Ammon's horn (tissue), 1 donor: ENCODE measurements at places on chromosomes 5 and 9.

DNA sequence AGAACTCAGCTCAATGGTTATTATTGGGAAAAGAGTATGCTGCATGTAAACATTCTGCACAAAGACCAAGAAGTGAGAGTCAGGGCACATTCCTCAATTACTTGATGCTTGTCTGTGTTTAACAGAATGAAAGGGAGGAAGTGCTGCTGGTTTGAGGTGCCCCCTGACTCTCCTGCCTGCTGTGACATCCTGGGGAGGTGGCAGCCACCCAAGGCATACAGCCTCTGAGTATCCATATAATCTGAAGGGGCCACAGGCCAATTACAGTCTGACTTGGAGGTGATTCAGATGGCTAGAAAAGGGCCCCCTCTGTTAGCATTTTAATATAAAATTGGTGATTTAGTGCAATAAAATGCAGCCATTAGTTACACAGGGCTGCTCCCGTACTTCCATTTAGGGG is 313.8 kb downstream of the ASTN2 start:
- no peak for DNase-seq

DNA sequence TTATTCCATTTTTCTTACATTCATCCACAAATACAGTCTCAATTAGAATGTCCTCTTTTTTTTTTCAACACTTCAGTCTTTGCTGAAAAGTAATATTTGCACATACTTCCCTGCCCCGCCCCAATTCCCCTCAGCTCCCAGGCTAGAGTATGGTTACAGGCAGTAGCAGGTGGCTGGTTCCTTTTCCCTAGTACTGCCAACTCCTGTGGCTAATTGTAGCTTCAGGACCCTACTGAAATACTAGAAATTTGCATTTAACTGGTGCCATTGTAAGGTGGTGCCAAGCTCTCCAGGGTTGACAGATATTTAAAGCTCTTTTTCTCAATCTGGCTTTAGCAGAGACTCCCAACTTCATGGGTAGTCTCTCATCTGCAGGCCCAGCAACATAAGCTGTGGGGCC is 80.3 kb downstream of the FAM81B start:
- no peak for DNase-seq

GRCh38 chr5:125274211-125274610 is 527.8 kb upstream of the ZNF608 start:
- DNase-seq: no peak

DNA sequence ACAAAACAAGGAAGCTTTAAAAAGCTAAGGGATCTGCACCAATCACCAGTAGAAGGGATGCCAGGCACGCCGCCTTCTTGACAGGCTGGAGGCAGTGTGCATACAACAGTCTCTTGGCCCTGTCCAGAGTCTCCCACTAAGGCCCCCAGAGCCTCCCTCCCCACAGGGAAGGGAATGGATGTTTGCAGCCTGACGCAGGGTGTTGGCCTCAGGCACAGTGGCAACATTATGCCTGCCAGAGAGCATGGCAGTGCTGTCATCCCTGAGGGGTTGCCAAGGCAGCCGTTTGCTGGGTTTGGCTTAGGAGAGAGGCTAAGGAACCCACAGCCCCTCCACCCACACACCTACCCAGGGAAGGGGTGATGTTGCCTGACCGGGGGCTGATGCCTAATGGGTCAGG is 4.8 kb downstream of the HBEGF start:
- peak; percentile 92 for DNase-seq

DNA sequence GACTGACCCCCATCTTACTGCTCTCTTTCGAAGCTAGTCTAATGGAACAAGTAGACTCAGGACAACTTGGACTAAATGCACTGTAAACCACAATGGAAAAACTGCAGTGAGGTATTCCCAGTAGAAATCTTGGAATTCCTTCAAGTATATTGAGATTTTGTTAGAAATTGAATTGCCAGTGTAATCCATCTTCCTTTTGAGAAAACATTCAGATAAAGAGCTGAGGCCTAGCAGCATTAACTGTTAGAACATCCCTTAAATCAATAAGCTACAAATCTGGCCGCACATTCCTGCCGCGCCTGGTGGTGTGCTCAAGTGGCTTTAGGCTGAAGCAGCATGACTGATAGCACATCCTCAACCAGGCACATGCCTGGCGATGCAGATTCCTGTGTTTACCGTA is 29.3 kb downstream of the PPIC start:
- no peak for DNase-seq

DNA sequence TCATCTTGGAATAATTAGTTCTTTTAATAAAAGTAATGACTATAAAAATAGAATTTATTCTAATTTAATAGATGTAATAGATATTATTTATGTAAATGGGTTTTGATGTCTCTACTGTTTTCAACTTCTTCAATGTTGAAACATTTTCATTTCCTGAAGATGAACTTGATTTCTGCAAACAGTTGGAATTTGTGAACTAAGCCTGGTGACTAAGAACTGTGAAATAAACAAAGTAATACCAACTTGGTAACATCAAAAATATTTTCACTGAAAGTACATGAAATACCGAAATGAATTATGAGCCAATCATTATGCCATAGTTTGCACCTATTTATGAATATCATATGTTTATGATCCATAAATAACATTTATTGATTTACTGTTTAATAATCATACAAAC is 143.8 kb upstream of the FGF10 start:
- DNase-seq: no peak

- no peak for DNase-seq
Observed at GRCh38 chr5:63154476-63155309, 576.1 kb downstream of the LRRC70 start.

DNA sequence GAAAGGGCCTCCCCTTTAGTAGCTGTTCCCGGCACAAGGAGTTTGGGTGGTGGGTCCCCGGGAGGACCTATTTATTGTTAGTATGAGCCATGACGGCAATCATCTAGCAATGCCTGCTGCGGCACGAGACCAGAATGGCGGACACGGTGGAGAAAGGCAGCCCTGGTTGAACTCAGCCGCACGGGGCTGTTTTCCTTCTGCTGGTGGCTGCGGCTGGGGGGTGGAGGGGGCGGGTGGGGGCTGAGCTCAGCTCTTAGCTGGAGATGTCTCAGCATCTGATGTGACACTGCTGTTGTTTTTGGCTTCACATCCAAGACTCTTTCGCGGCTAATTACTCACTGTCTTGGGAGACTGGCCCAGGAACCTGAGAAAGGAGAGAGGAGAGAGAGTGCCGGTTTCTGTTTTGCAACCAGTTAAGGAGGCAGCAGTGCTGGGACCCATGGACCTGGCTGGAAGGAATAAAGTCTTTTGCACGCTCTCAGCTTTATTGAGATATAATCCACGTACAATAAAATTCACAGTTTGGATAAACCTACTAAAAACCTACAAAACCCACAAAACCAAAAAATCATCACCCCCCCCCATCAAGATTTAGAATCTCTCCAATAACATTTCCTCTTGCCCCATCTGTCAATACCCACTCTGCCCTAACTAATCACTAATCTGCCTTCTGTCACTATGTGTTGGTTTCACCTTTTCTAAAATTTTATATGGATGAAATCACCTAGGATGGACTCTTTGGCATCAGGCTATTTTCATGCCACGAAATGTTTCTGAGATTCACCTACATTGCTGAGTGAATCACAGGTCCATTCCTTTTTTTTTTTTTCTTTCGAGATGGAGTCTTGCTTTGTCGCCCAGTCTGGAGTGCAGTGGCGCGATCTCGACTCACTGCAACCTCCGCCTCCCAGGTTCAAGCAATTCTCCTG is 81.8 kb upstream of the NEURL1B start:
- DNase-seq: no peak

DNA sequence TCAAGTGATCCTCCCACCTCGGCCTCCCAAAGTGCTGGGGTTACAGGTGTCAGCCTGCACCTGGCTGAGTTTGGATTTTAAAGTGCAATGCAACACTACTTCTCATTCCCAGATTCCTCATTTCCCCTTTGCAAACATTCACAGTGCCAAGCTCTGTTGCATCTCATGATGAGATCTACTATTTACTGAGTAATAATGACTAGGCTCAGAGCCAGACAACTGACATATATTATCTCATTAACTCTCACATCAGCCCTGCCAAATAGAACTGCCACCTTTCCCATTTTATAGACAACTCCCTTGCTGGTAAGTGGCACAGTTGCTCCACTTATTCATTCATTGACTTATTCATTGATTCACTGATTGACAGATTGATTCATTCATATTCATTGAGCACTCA is 7.0 kb downstream of the PDE6A start:
- no peak for DNase-seq
